Right lobe of liver (tissue), 6 donors: ENCODE measurements at places on chromosomes 12 and 14. TPM values are rescaled to one million over a fixed set of nuclear protein-coding genes. Genes with fewer than 3 reads are reported as not detected.

The TPPP2 gene
- total RNA-seq: 2.2 TPM

The RFLNA gene
- total RNA-seq: not detected

The LRFN5 gene
- not detected for total RNA-seq

The TCHP gene
- 8.8 TPM for total RNA-seq

The PLCZ1 gene
- total RNA-seq: not detected

The OR4Q2 gene
- total RNA-seq: not detected

The FLVCR2 gene
- 26.3 TPM for total RNA-seq

The HOXC9 gene
- total RNA-seq: not detected

The RNASE7 gene
- 0.18 TPM for total RNA-seq

The SLC25A47 gene
- 74.8 TPM for total RNA-seq
